ENCODE measurements at places on chromosomes 3 and 15.

DNA sequence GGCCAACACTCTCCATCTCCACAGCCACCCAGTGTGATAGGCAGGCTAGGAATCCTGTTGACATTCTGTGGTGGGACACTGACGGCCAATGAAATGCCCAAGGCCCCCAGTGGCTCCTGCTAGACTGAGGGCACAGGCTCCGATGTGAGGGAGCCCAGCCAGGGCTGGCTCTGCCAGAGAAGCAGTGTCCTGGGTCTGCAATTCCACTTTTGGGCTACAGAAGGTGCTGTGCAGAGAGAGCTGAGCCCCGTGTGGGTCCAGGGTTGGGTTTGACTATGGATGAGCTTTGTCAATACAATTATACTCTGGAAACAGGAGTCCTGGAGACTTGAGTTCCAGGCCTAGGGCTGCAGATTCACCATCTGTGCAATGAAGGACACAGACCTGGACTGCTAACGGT lies 55.7 kb upstream of the TMEM115 start:
- DNase-seq: no peak

GRCh38 chr3:49842843-49843517 lies 13.4 kb downstream of the TRAIP start:
- no peak for DNase-seq

- peak; percentile 57 for DNase-seq
Measured at GRCh38 chr3:72152551-72153476, 367.9 kb upstream of the PROK2 start.

DNA sequence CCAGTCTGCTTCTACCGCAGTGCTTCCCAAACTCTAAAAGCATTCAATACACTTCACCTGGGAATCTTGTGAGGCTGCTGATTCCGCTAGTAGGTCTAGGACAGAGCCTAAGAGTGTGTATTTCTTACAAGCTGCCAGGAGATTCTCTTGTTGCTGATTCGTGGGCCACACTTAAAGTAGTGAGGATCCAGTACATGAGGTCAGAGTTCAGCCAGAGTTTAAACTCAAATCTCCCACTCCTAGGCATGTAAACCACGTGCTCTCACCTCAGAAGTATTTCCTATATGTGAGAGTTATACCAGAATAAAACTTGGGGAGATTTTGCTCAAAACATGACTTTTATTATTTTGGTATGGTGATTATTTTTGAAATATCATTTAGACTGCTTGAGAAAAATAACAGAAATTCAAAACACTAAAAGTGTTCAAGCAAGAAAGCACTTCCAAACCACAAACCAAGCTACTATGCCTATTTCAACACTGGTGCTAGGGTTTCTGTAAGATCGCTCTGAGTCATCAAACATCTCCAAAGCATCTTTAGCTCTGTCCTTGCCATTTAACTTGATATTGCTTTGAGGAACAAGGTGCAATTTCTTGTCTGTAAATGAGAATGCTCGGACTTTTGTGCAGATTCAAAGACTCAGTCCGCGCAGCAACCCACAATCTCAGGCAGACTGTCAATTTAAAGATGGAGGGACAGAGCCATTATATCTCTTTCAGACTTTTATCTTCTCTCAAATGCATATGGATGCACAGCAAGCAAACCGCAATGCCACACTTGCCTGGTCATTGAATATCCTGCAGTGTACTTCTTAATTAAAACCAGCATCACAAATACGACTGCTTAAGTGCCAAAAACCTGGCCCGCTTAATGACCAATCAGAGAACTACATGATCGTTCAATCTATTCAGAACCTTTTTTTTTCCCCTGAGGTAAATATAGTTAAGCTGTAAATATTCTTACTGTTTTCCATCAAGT lies 59.8 kb downstream of the AGTR1 start:
- no peak for DNase-seq

DNA sequence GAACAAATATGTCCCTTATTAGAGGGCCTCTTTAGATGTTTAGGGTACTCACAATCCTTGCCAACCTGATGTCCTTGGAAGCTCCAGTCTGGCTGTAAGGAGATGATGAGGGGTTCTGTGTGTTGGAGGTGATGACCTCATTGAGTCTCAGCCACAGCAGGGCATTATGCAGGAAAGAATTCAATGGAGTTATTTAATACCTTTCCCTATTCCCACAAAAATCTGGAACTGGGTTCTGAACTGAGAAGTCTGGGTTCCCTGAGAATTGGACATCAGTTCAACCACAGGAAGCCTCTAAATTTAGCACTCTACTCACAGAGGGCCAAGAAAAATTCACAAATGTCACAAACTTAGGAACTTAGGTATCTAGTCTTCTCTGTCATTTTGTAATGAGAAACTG lies 36.9 kb downstream of the SLC35A5 start:
- DNase-seq: no peak
